ENCODE measurements at places on chromosomes 16 and 17.

- DNase-seq, result no peak
Measured at GRCh38 chr17:18156171-18156975, 27.3 kb upstream of the ALKBH5 start.

DNA sequence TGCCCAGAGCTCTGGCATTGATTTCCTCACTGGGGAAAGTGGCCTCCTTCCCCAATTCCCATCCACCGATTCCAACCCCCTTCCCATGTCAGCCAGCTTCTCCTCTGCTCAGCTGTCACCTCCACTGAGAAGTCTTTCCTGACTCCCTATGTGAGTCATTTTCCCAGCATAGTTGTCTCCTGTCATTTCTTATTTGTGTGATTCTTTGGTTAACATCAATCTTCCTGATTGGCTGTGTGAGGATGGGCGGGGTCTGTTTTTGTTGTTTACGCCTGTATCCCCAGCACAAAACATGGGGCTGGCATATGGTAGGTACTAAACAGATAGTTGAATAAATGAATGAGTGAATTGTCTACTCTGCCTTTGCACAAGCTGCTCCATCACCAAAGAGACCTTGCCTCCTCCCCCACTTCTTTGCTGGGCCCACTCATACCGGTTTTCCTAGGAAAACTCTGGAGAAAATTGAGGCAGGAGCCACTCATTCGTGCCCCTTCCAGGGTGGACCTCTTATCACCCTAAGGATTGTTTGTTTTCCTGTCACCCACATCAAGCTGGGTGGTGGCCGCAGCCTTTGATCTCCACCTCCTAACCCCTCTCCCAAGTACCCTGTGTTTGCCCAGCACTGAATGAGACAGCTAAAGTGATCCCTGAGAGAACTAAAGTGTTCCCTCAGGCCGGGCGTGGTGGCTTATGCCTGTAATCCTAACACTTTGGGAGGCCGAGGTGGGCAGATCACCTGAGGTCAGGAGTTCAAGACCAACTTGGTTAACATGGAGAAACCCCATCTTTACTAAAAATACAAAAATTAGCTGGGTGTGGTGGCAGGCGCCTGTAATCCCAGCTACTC is 1.2 kb upstream of the GRB7 start:
- no peak for DNase-seq

DNA sequence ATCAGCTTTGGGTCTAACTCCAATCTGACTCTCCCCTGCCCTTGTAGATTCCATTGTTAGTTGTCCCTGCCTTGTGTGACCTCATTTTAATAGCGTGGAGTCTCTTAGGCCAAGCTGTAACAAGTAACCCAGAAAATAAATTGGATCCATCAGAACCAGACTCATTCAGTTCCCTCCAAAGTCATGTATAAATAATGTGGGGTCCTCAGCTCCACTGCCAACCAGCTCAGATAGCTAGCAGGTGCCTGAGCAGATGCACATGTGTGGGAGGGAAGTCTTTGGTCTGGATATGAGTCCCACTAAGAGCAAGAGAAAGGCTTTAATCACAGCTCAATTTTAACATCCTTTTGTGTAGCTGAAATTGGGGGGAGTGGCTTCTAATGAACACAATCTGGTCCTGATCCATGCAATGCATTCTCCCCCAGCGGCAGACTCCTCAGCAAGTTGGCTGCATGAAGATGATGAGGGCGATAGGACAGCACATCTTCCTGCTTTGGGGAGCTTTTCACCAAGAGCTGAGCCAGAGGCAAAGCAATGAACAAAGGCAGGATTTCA is 151.6 kb downstream of the ABCC12 start:
- DNase-seq, result no peak

DNA sequence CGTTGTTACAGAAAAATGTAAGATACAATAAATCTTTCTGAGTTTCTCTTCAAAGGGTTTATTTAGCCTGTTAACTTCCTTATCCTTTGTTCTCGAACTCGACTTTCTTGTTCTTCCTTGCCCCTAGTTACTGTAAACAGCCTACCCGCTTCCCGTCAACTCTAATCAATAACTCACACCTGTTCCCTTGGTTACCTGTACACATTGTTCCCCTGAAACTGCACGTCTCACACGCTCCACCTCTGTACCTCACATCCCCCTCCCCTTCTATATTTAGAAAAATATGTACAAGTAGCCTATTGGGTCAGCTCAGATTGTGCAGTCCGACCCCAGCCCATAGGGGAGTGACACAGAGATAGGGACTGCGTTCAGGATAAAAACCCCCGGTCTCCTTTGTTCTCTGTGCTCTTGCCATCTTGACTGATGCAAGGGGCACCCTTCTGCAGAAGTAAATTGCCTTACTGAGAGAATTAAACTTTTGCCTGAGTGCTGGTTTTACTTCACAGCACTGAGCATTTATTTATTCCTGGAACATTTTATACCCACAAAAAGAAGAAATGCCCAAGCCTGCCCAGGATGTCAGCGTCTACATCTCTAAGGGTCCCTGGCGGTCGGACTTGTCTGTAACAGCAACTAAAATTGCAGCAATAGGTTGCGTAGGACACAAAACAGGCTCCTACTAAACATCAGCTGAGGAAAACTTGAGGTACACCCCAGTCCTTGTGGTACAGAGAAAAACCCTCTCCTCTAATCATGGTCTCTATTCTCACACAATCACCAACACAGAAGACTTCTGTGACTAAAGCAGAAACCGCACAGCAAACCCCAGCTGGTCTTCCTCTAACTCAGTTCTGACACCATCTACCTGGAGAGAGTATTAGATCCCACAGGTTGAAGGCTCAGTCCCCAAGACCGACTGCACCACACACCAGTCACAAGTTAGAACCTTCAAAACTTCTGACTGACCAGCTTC is 11.3 kb downstream of the WDR45B start:
- no peak for DNase-seq

DNA sequence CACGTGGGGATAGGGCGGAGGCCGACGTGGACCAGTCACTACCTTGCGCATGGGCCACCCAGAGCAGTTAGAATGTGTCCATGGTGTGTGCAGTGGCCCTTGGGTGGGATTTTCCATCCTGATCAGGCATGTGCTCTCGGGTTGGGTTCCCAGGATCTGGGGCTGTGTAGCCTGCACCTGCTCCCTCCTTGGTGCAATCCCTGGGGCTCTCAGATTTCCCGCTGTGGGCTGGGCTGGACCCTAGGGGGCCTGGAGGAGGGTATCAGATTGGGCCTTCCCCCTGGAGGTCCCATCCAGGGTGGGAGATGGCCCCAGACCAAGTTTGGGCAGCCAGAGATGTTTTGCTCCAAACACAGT is 1.3 kb downstream of the SMTNL2 start:
- no peak for DNase-seq

GRCh38 chr16:2675021-2675420 is 7.3 kb upstream of the KCTD5 start:
- no peak for DNase-seq

DNA sequence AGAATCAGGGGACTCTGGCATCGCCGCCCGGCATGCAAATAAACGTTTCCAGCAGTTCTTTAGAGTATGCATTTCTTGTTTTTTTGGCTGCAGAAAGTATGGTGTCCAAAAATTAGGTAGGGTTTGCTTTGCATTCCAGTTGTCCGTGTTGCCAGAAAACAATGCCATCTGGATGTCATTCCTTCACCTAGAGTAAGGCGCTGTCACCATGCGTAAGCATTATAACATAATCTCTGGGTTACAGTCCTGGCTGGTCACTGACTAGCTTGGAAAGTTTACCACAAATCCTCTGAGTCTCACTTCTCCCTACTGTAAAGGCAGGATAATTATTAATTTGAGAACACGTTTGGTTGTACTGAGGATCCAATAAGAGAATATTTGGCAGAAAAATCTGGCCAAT is 457.7 kb downstream of the XYLT1 start:
- no peak for DNase-seq

GRCh38 chr16:85662482-85662812 is 26.3 kb downstream of the GINS2 start:
- DNase-seq, result no peak

GRCh38 chr17:69898601-69899000 is 176.4 kb upstream of the KCNJ16 start:
- DNase-seq, result no peak

DNA sequence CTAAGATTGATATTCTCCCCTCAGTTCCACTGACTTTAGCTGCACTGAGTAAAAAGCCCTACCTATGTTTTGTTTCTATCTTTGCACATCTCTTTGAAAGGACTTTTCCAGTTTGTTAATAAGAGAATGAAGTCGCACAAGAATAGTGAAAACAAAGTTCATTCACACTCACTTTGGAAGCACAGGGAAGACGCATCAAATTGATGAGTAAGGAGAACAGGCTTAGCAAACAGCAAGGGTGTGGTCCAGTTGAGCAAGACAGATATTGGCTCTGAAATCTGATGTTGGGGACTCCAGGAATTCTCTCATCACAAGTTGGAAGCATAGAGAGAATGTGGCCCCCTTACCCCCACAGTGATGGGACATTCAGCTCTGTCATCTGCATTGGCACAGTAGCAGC is 221.3 kb downstream of the CDH11 start:
- DNase-seq, result no peak

GRCh38 chr17:42347198-42347597 is 41.0 kb downstream of the STAT3 start:
- no peak for DNase-seq

DNA sequence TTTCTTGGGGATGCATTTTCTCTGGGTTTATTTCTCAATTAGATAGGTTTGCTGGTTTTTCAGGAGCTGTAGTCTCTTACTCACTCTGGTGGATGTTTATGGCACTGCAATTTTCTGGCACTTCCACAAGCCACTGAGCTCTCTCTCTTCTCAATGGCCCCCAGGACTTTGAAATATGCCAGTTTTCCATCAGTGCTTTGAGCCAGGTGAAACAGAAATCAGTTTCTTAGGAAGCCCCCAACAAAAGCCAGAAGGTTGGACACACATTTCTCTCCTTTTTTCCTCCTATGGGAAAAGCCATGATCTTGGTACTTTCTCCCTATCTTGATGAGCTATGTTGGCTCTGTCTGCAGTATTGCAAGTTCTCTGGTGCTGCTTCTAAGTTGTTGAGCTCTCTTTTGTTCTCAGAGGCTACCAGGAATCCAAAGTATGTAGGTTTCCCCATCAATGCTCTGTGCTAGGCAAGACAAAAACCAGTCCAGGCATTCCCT is 90.7 kb upstream of the SMIM36 start:
- peak; percentile 24 for DNase-seq

- DNase-seq, result no peak
Measured at GRCh38 chr17:4160294-4160859, 17.4 kb downstream of the CYB5D2 start.

DNA sequence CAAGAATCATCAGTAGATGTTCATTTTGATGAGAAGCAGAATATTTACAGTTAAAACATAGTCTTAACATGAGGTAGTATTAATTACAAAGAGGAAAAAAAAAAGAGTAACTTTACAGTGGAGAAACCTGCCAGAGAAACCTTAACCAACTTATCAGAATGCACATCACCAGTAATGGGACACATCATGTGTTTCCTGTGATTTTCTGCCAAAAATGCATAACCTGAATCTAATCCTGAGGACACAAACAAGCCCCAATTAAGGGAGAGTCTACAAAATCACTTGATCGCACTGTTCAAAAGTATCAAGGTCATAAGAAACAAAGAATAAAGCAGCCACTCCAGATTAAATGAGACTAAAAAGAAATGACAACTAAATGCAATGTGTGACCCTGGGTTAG is 18.2 kb upstream of the QRICH2 start:
- DNase-seq, result no peak

- DNase-seq, result no peak
Measured at GRCh38 chr17:51087072-51087757, 33.5 kb downstream of the SPAG9 start.

GRCh38 chr16:23207485-23207884 is 24.9 kb downstream of the SCNN1G start:
- no peak for DNase-seq

DNA sequence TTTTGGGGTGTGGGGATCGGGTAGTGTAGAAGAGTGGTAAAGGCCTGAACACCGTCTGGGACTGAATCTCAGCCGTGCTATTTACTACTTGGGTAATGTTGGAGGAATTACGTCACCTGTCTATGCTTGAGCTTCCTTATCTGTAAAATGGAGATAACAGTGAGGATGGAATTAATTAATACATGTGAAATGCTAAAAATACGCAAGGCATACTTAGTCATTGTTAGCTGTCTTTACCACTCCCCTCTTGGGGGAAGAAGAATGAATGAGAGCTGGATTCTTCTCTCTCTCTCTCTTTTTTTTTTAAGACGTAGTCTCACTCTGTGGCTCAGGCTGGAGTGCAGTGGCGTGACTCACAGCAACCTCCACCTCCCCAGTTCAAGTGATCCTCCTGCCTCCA is 41.1 kb upstream of the TANGO6 start:
- DNase-seq, result no peak

DNA sequence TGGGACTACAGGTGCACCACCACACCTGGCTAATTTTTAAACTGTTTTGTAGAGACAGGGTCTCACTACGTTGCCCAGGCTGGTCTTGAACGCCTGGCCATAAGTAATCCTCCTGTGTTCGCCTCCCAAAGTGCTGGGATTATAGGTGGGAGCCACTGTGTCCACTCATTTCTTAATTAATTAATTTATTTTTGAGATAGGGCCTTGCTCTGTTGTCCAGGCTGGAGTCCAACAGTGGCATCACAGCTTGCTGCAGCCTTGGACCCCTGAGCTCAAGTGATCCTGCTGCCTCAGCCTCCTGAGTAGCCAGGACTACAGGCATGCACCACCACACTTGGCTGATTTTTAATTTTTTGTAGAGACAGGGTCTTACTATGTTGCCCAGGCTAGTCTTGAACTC is 47.1 kb upstream of the TRAP1 start:
- DNase-seq, result no peak

- DNase-seq, result peak; percentile 94
Measured at GRCh38 chr17:64975318-64976087, 56.2 kb upstream of the LRRC37A3 start.

GRCh38 chr16:69408475-69408874 is 15.9 kb upstream of the CYB5B start:
- no peak for DNase-seq

- DNase-seq, result no peak
Measured at GRCh38 chr17:65459677-65460347, 101.6 kb downstream of the AXIN2 start.

- no peak for DNase-seq
Measured at GRCh38 chr17:52892334-52892733, 733.8 kb upstream of the CA10 start.

DNA sequence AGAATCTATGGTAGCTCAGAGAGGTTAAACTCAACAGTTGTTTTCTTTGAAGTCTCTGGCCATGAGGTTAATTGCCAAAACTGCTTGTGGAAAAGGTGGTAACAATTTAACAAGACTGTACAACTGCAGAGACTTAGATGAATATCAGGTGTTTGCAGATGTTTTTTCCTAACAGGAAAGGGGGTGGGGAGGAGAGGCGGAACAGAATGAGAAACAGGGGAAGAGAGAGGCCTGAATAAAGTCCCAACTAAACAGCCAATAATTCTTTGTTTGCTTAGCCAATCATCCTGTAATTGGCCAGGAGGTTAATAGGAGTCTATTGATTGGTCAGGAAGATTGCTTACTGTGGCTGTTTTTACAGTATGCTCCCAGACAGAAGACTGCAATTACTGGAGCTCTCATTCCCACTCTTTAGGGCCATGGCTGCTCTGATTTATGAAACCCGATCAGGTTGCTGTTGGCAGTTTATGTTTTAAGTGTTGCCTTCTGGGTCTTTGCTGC is 249.7 kb upstream of the TBX2 start:
- DNase-seq, result peak; percentile 62

Measured in HEK293T (cell line).